ENCODE measurements at places on chromosomes 13 and 19.

GRCh38 chr19:30842926-30843325 is 470.7 kb downstream of the ZNF536 start:
- DNase-seq, result no peak
- H3K27ac ChIP-seq, result no peak overlapping the region
- H3K4me1 ChIP-seq, result no peaks in the 10 kb centered on the region
- H3K4me3 ChIP-seq, result no peak overlapping the region
- H3K27me3 ChIP-seq, result no peaks in the 10 kb centered on the region

DNA sequence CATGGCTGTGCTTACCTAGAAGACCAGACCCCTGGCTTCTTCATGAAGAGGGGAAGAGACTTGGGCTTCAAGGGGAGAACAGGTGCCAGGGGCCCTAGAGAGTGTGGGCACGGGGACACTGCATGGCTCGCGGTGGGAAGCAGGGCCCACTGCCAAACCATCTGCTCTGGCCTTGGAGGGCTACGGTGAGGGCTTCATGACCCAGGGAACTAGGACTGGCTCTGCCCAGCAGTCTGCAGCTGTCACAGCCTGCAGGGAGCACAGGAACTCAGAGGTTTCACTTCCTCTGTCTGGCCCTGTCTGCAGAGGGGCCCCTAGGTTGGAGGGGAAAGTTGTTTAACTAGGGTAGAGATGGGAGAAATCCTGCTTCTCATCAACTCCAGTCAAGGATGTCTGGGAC is 4.3 kb downstream of the ERCC1 start:
- peaks cover 17% of the 10 kb centered on the region for H3K36me3 ChIP-seq
- H3K4me1 ChIP-seq, result peaks cover 11% of the 10 kb centered on the region
- H3K27ac ChIP-seq, result peak overlapping the region; percentile 75
- H3K4me3 ChIP-seq, result no peak overlapping the region
- DNase-seq, result no peak

DNA sequence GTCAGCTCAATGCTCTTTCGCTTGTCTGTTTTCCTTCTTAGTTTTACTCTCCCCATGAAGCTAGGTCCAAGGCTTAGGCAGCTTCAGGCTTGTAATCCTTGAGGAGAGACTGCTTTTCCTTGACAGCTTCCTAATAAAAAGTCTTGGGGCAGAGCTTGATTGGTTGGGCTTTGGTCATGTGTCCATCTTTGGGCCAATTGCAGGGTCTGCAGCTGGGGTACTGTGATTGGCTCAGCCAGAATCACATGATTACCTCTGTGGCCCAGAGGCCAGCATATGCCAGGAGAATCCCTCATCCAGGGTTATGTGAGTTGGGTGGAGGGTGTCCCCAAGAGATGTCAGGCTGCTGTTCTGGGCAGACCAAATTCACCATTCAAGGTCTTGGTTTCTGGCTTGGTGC is 8.1 kb downstream of the KLK1 start:
- no peaks in the 10 kb centered on the region for H3K36me3 ChIP-seq
- H3K27me3 ChIP-seq, result peaks cover 21% of the 10 kb centered on the region

- no peak for DNase-seq
- no peaks in the 10 kb centered on the region for H3K36me3 ChIP-seq
- no peak overlapping the region for H3K4me3 ChIP-seq
- no peaks in the 10 kb centered on the region for H3K27me3 ChIP-seq
These were observed 28.2 kb downstream of the CYSLTR2 start for GRCh38 chr13:48681905-48682304.

DNA sequence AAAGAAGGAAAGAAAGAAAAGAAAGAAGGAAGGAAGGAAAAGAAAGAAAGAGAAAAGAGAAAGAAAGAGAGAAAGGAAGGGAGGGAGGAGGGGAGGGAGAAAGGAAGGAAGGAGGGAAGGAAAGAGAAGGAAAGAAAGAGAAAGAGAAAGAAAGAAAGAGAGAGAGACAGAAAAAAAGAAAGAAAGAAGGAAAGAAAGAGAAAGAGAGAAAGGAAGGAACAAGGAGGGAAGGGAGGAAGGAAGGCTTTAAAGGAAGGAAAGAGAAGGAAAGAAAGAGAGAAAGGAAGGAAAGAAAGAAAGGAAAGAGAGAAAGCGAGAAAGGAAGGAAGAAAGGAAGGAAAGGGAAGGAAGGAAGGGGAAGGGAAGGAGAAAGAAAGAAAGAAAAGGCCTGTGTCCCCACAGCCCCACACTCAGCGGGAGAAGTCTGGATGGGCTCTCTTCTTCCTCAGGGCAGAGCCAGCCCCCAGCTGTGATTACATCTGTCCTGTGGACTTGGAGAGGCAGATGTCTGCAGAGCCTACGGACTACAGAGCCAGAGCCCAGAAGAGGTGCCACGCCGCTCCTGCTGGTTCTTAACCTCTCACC is 9.6 kb downstream of the PTPRH start:
- no peaks in the 10 kb centered on the region for H3K27me3 ChIP-seq
- H3K4me3 ChIP-seq, result no peak overlapping the region
- no peaks in the 10 kb centered on the region for H3K4me1 ChIP-seq
- no peak for DNase-seq

- H3K36me3 ChIP-seq, result no peaks in the 10 kb centered on the region
- peak overlapping the region; percentile 50 for H3K4me3 ChIP-seq
- no peaks in the 10 kb centered on the region for H3K27me3 ChIP-seq
- H3K27ac ChIP-seq, result no peak overlapping the region
- DNase-seq, result peak; percentile 88
- H3K4me1 ChIP-seq, result peaks cover 4% of the 10 kb centered on the region
These were observed 6.9 kb downstream of the UPK1A start for GRCh38 chr19:35673121-35673804.

- DNase-seq, result no peak
- H3K36me3 ChIP-seq, result no peaks in the 10 kb centered on the region
- peaks cover 4% of the 10 kb centered on the region for H3K4me1 ChIP-seq
- no peaks in the 10 kb centered on the region for H3K27me3 ChIP-seq
- no peak overlapping the region for H3K27ac ChIP-seq
These were observed 8.8 kb upstream of the HOMER3 start for GRCh38 chr19:18949858-18950257.

- no peaks in the 10 kb centered on the region for H3K27me3 ChIP-seq
- H3K4me1 ChIP-seq, result no peaks in the 10 kb centered on the region
- no peak overlapping the region for H3K4me3 ChIP-seq
- DNase-seq, result peak; percentile 4
- no peaks in the 10 kb centered on the region for H3K36me3 ChIP-seq
These were observed 65.1 kb downstream of the SIAH3 start for GRCh38 chr13:45786293-45786920.

DNA sequence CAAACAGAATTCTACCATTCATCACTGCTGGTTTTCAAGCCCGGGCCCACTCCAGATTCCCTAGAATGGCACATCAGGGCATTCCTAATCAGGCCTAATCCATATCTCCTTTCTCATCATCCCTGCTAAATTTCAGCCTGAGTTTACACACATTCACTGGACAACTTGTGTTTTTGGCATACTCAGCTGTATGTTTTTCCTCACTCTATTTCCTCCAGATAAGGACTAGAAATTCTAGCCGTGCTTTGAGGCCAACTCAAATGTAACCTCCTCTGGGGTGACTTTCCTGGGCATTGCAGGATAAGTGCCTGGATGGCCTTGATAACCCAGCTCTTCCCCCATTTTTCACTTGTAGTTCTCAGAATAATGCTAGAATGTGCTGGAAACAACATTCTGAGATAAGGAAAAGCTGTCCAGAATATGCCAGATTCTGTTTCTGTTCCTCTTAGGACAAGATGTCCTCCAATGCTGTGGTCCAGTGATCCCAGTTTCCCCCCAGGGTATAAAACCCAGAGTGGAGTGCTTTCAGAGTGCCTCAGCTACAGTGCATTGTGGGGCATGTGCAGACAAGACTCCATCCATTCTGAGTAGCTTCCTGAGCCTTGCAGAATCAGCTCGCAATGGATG is 66.9 kb upstream of the CLDN10 start:
- no peak overlapping the region for H3K4me3 ChIP-seq
- no peaks in the 10 kb centered on the region for H3K4me1 ChIP-seq
- H3K36me3 ChIP-seq, result no peaks in the 10 kb centered on the region
- no peak overlapping the region for H3K27ac ChIP-seq
- no peak for DNase-seq

DNA sequence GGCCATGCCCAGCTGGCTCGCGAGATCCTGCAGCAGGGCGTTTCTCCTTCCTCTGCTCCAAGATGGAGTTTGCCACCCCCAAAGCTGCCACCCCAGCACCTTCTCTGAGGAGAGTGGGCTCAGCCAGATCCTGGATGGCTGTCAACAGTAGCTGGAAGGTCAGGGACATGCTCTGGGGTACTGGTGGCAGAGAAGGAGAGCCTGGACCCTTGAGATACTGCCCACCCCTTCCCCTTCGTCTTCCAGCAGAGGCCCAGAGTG is 11.6 kb downstream of the IRGC start:
- no peaks in the 10 kb centered on the region for H3K27me3 ChIP-seq
- no peak for DNase-seq
- peaks cover 41% of the 10 kb centered on the region for H3K36me3 ChIP-seq
- H3K27ac ChIP-seq, result no peak overlapping the region
- no peak overlapping the region for H3K4me3 ChIP-seq
- no peaks in the 10 kb centered on the region for H3K4me1 ChIP-seq

GRCh38 chr19:12790628-12791344 is 500 bp upstream of the JUNB start:
- DNase-seq, result peak; percentile 26
- no peak overlapping the region for H3K4me3 ChIP-seq
- no peaks in the 10 kb centered on the region for H3K36me3 ChIP-seq

- no peak overlapping the region for H3K27ac ChIP-seq
- H3K36me3 ChIP-seq, result no peaks in the 10 kb centered on the region
- H3K4me3 ChIP-seq, result no peak overlapping the region
These were observed 10.3 kb downstream of the PTPRS start for GRCh38 chr19:5330307-5330720.

GRCh38 chr19:31675193-31675913 is 326.1 kb upstream of the TSHZ3 start:
- no peaks in the 10 kb centered on the region for H3K4me1 ChIP-seq
- H3K36me3 ChIP-seq, result no peaks in the 10 kb centered on the region
- no peaks in the 10 kb centered on the region for H3K27me3 ChIP-seq
- DNase-seq, result no peak

DNA sequence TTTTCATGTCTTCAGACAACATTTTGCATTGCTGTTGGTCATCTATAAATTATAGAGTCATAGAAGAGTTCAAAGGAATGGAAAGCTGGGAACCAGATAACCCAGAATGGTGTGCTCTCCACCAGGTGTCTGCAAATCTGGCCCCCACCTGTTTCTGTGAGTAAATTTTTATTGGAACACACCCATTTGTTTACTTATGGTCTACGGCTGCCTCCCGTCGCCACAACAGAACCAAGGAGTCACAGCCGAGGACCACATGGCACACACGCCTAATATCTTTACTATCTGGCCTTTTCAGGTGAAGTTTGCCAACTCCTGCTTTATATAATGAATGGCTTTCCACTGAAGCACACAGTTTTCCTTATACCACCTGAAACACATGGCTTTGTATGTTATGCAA is 58.2 kb downstream of the EFNB2 start:
- no peak for DNase-seq
- H3K4me3 ChIP-seq, result no peak overlapping the region
- H3K4me1 ChIP-seq, result peaks cover 21% of the 10 kb centered on the region
- H3K27me3 ChIP-seq, result no peaks in the 10 kb centered on the region
- no peaks in the 10 kb centered on the region for H3K36me3 ChIP-seq

- no peak overlapping the region for H3K4me3 ChIP-seq
- no peak overlapping the region for H3K27ac ChIP-seq
- no peak for DNase-seq
- peaks cover 82% of the 10 kb centered on the region for H3K36me3 ChIP-seq
- H3K27me3 ChIP-seq, result no peaks in the 10 kb centered on the region
These were observed 21.5 kb upstream of the QTRT1 start for GRCh38 chr19:10679743-10680142.

- DNase-seq, result no peak
- H3K36me3 ChIP-seq, result no peaks in the 10 kb centered on the region
- no peaks in the 10 kb centered on the region for H3K4me1 ChIP-seq
- H3K4me3 ChIP-seq, result no peak overlapping the region
These were observed 27.4 kb upstream of the CYP4F8 start for GRCh38 chr19:15587663-15588062.

GRCh38 chr19:6767357-6768235 is at the start of gene SH2D3A:
TSS of gene SH2D3A (minus strand) at chr19:6767435. CDS start at chr19:6763748, 3,687 bp downstream.
- H3K36me3 ChIP-seq, result peaks cover 2% of the 10 kb centered on the region
- peak; percentile 95 for DNase-seq
- peak within 1 kb of the TSS; percentile 80 for H3K4me3 ChIP-seq
- H3K27ac ChIP-seq, result peak within 1 kb of the TSS; percentile 80
- H3K27me3 ChIP-seq, result no peaks in the 10 kb centered on the region

DNA sequence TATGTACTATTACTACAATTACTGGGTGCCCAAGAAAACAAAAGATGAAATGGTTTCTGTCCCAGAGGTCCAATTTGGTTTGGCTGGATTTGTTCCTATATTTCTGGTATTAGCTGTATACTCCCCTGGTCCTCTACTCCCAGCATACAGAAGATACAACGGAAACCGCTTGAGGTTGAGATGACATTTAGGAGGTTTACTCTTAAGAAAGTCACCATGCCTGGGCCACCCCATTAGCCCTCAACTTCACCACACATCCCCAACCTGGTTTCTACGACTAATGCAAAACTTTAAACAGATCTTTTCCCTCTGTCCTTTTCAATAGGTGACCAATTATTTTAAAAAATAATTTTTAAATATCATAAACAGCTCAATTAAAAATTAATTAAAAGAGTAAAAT is 46.0 kb upstream of the EEF1AKMT1 start:
- H3K4me1 ChIP-seq, result peaks cover 2% of the 10 kb centered on the region
- H3K4me3 ChIP-seq, result no peak overlapping the region
- H3K27me3 ChIP-seq, result no peaks in the 10 kb centered on the region
- peaks cover 2% of the 10 kb centered on the region for H3K36me3 ChIP-seq
- no peak overlapping the region for H3K27ac ChIP-seq
- DNase-seq, result no peak

DNA sequence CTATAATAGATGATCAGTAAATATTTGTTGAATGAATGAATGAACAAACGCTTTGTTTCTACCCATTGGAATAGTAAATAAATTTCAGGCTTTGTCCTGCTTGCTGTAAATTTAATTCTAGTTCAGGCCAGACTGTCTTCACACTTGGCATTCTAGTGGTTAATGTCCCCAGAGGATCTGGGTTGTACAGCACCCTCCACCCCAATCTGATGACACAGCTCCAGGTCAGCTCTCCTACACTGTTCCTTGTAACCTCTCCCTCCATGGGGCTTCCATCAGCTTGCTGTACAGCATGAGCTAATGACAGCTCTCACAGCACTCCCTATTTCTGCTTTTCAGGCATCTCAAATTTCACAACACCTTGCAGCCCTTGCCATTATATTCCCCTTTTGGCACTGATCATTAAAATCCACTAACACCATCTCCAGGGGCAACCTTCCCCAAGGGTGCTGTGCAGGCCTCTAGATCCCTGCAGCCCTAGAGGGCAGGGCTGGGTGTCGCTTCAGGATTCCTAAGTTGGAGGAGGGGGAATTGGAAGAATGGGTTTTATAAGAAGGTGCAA is 12.7 kb upstream of the KL start:
- H3K4me3 ChIP-seq, result no peak overlapping the region
- H3K4me1 ChIP-seq, result no peaks in the 10 kb centered on the region
- H3K36me3 ChIP-seq, result no peaks in the 10 kb centered on the region
- H3K27ac ChIP-seq, result no peak overlapping the region
- H3K27me3 ChIP-seq, result no peaks in the 10 kb centered on the region

- no peak for DNase-seq
- H3K4me1 ChIP-seq, result no peaks in the 10 kb centered on the region
- H3K36me3 ChIP-seq, result no peaks in the 10 kb centered on the region
- no peak overlapping the region for H3K4me3 ChIP-seq
These were observed 1381.0 kb upstream of the MIR17HG start for GRCh38 chr13:89966524-89966923.

GRCh38 chr13:56861476-56861875 is 279.2 kb upstream of the PRR20A start:
- peak; percentile 83 for DNase-seq
- no peaks in the 10 kb centered on the region for H3K4me1 ChIP-seq
- no peaks in the 10 kb centered on the region for H3K27me3 ChIP-seq
- H3K4me3 ChIP-seq, result no peak overlapping the region
- H3K27ac ChIP-seq, result no peak overlapping the region

GRCh38 chr13:110416131-110417025 is 109.3 kb downstream of the COL4A2 start:
- no peaks in the 10 kb centered on the region for H3K27me3 ChIP-seq
- peaks cover 10% of the 10 kb centered on the region for H3K36me3 ChIP-seq
- H3K4me1 ChIP-seq, result peaks cover 33% of the 10 kb centered on the region
